ENCODE measurements at places on chromosomes 3 and 15. TPM values are rescaled to one million over a fixed set of nuclear protein-coding genes. Genes with fewer than 3 reads are reported as not detected.

ATP13A4 gene
- not detected for total RNA-seq

NOX5 gene
- total RNA-seq = 0.07 TPM

MORF4L1 gene
- total RNA-seq = 298 TPM

PRSS50 gene
- not detected for total RNA-seq

PLA2G4B gene
- total RNA-seq = 0.40 TPM

THSD4 gene
- 19.3 TPM for total RNA-seq

MAGEL2 gene
- total RNA-seq = not detected

CCR9 gene
- not detected for total RNA-seq

C2CD4A gene
- 1.3 TPM for total RNA-seq

TRA2B gene
- 307 TPM for total RNA-seq

RHCG gene
- total RNA-seq = not detected

WDR93 gene
- total RNA-seq = 0.13 TPM

GFM1 gene
- 104 TPM for total RNA-seq

MST1R gene
- 2.2 TPM for total RNA-seq

TICRR gene
- 10.9 TPM for total RNA-seq

GTF2A2 gene
- 64.1 TPM for total RNA-seq

RYR3 gene
- under 0.01 TPM for total RNA-seq

B3GALNT1 gene
- 37.4 TPM for total RNA-seq

ZCWPW2 gene
- 0.13 TPM for total RNA-seq

ADGRG7 gene
- not detected for total RNA-seq

LDHAL6B gene
- not detected for total RNA-seq

MYRIP gene
- 29.0 TPM for total RNA-seq

CAMK1 gene
- total RNA-seq = 43.8 TPM

UBA7 gene
- 20.9 TPM for total RNA-seq

ACAD9 gene
- total RNA-seq = 57.7 TPM

GABRR3 gene
- not detected for total RNA-seq

CSPG4 gene
- total RNA-seq = 0.13 TPM

ANKUB1 gene
- total RNA-seq = not detected

SLC12A6 gene
- 40.4 TPM for total RNA-seq

SPATA12 gene
- 0.07 TPM for total RNA-seq

SOX14 gene
- not detected for total RNA-seq

CYP1A2 gene
- total RNA-seq = not detected

STX19 gene
- total RNA-seq = not detected

SLC28A2 gene
- total RNA-seq = not detected

GCNT3 gene
- not detected for total RNA-seq

CTXND1 gene
- total RNA-seq = not detected

C15orf40 gene
- 12.2 TPM for total RNA-seq

EOMES gene
- not detected for total RNA-seq

SEMA3G gene
- total RNA-seq = 9.8 TPM

PML gene
- total RNA-seq = 65.4 TPM

Measured in thoracic aorta endothelial cell (primary cell).